ENCODE measurements at places on chromosomes 3 and 15.

DNA sequence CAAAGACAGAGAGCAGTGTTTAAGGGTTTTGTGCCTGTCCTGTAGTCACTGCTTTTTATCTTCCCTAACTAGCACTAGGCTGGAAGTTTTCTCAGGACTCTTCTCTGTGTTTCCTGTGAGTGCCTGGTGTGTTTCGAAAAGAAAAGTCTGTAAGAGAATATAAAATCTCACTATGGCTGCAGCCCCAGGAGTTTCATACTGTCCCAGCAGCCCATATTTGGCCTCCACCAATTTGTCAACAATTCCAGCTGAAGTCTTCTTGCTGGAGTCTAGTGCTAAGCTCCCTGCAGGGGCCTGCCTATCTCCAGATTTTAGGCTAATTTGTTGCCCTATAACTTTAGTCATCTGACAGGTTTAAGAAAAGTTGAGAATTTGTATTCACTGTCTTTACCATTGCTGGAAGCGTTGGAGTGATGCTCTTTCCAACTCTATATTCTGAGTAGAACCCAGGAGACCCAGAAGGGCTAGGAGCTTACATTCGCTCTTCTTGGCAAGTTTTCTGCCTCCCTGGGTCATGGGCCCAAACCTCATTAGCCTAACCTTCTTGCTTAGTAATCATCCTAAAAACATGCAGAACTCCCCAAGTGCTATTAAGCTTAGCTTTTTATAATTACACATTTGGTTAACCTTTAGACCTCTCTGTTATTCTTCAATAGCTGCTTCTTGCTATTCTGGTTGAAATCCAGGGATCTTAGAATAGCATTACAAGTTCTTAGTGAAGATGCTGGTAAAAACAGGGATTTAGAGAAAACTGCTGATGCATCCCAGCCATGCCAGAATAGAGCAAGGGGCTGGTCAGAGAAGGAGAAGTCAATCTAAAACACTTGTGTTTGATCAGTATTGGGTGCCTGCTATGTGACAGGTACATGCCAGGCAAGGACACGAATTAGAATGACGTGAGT, 283.1 kb downstream of the NEK10 start:
- no peak overlapping the region for H3K27ac ChIP-seq
- H3K36me3 ChIP-seq, result no peaks in the 10 kb centered on the region

GRCh38 chr3:129313665-129314385, 35.2 kb downstream of the HMCES start:
- no peaks in the 10 kb centered on the region for H3K27me3 ChIP-seq
- peaks cover 26% of the 10 kb centered on the region for H3K4me1 ChIP-seq
- peak overlapping the region; percentile 92 for H3K4me3 ChIP-seq
- H3K27ac ChIP-seq, result peak overlapping the region; percentile 45
- no peaks in the 10 kb centered on the region for H3K36me3 ChIP-seq

- no peaks in the 10 kb centered on the region for H3K36me3 ChIP-seq
- no peak for DNase-seq
- no peak overlapping the region for H3K4me3 ChIP-seq
- peak overlapping the region; percentile 59 for H3K27ac ChIP-seq
- peaks cover 12% of the 10 kb centered on the region for H3K4me1 ChIP-seq
Observed at GRCh38 chr3:122247825-122248185, 64.3 kb downstream of the CASR start.

GRCh38 chr3:80157546-80157945, 389.7 kb upstream of the ROBO1 start:
- H3K27ac ChIP-seq, result no peak overlapping the region
- no peaks in the 10 kb centered on the region for H3K4me1 ChIP-seq
- H3K27me3 ChIP-seq, result no peaks in the 10 kb centered on the region
- H3K36me3 ChIP-seq, result peaks cover 5% of the 10 kb centered on the region

DNA sequence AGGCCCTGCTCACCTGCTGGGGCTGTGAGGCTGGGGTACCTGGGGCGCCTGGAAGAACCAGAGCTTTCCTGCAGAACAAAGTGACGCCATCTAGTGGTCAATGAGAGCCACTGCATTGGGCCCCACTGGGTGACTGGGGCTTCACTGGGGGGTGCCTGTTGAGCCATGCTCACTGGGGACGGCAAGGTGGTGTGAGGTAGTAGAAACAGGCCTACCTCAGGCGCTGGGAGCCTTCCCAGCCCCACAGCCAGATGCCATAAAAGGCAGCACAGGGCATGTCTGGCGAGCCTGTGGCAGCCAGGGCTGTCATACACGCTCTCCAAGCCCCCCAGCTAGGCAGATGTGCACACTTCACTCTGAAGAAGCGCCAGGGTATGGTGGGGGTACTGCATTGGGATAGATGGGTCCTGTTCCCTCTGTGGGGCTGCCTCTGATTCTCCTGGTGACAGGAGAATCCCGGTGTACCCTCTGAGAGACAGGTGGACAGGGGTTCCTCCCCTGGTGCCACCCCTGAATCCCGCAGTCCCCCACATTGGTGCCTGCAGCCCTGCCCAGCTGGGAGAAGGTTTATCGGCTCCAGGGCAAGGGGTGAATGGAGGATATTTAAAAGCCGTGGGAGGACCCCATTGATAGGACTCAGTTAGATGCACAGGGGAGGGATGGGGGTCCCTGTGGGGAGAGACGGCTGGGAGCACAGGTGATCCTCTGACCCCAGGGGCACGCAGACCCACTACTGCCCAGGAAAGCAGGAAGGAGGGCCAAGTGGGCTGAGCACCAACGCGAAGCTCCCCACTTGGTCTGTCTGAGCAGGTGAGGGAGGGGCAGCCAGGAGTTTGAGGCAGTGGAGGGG, 178.8 kb downstream of the NSMCE3 start:
- no peak for DNase-seq
- peak overlapping the region; percentile 94 for H3K27ac ChIP-seq
- H3K36me3 ChIP-seq, result no peaks in the 10 kb centered on the region
- no peaks in the 10 kb centered on the region for H3K27me3 ChIP-seq

- peaks cover 20% of the 10 kb centered on the region for H3K27me3 ChIP-seq
- no peak overlapping the region for H3K4me3 ChIP-seq
- H3K36me3 ChIP-seq, result no peaks in the 10 kb centered on the region
- DNase-seq, result no peak
- peaks cover 4% of the 10 kb centered on the region for H3K4me1 ChIP-seq
Observed at GRCh38 chr3:13644341-13645117, 95.6 kb downstream of the FBLN2 start.

DNA sequence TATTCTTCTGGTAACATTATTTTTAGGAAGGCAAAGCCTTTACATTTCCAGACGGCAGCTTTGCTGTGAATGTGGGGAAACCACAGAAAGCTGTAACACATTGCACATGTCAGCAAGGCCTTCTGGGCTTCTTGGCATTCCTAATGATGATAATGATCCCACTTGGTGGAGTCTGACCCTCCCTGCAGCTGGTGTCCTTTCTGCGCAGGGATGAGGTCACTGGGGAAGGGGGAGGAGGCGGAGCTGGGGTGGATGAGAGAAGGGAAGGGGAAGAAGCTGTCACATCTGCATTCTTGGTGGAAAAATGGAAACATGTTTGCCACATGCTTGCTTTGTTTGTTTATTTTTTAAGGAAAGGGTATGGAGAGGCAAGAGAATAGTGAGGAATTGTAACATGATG, 68.6 kb downstream of the FILIP1L start:
- H3K36me3 ChIP-seq, result no peaks in the 10 kb centered on the region
- peaks cover 23% of the 10 kb centered on the region for H3K4me1 ChIP-seq
- no peak overlapping the region for H3K27ac ChIP-seq
- H3K4me3 ChIP-seq, result no peak overlapping the region
- no peaks in the 10 kb centered on the region for H3K27me3 ChIP-seq

GRCh38 chr15:36175186-36175740, 404.2 kb upstream of the CDIN1 start:
- no peaks in the 10 kb centered on the region for H3K27me3 ChIP-seq
- H3K27ac ChIP-seq, result no peak overlapping the region
- H3K4me3 ChIP-seq, result no peak overlapping the region
- no peaks in the 10 kb centered on the region for H3K36me3 ChIP-seq
- H3K4me1 ChIP-seq, result no peaks in the 10 kb centered on the region

GRCh38 chr15:39880718-39881387, 39.2 kb downstream of the GPR176 start:
- DNase-seq, result no peak
- H3K36me3 ChIP-seq, result no peaks in the 10 kb centered on the region
- peaks cover 3% of the 10 kb centered on the region for H3K27me3 ChIP-seq
- H3K4me3 ChIP-seq, result no peak overlapping the region

DNA sequence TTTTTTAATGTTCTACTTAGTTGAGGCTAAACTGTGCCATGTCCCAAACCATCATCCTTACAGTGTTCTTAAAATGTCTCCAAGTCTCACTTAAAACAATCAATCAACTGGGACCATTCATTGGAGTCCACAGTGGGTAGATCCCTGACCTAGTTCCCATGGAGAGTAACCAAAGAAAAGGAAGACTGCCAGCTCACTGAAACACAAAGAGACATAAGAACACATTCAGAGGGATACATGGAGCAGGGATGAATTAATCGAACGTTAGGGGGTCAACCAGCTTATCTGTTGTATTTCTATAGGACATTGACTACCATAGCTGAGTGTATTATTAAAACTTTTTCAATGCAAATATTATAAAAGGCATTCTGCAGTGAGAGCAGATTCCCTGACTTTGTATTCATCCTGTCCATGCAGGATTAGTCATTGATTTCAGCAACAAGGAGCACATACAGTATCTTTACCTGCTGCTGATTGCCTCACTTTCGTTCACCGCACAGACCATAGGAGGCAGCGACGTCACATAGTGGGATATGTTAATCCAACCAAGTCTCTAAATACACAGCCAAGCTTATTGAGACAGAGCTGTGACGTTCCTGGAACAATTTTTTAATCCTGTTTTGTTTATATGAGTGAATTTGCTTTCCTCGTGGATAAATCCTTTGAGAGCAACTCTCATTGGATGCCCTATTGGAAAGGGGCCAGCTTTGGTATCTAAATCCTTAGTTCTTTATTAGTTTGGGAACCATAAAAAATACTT, 364.9 kb upstream of the RBMS3 start:
- no peak overlapping the region for H3K4me3 ChIP-seq
- no peaks in the 10 kb centered on the region for H3K4me1 ChIP-seq
- no peak for DNase-seq
- H3K27me3 ChIP-seq, result no peaks in the 10 kb centered on the region
- no peak overlapping the region for H3K27ac ChIP-seq
- H3K36me3 ChIP-seq, result no peaks in the 10 kb centered on the region

GRCh38 chr3:499001-499761, 302.6 kb downstream of the CHL1 start:
- no peak overlapping the region for H3K4me3 ChIP-seq
- H3K36me3 ChIP-seq, result peaks cover 4% of the 10 kb centered on the region
- no peaks in the 10 kb centered on the region for H3K4me1 ChIP-seq

- peak within 1 kb of the TSS; percentile 39 for H3K4me3 ChIP-seq
- H3K27me3 ChIP-seq, result peaks cover 57% of the 10 kb centered on the region
- no peak within 1 kb of the TSS for H3K27ac ChIP-seq
- no peaks in the 10 kb centered on the region for H3K36me3 ChIP-seq
Observed at GRCh38 chr3:123448536-123449101, at the start of gene ADCY5. Gene ADCY5 (minus strand): TSS chr3:123449090. CDS start chr3:123448545, 545 bp downstream.

- DNase-seq, result no peak
- H3K36me3 ChIP-seq, result no peaks in the 10 kb centered on the region
- no peaks in the 10 kb centered on the region for H3K4me1 ChIP-seq
- no peak overlapping the region for H3K4me3 ChIP-seq
Observed at GRCh38 chr3:39879581-39879980, 70.2 kb downstream of the MYRIP start.

- H3K36me3 ChIP-seq, result no peaks in the 10 kb centered on the region
- H3K4me3 ChIP-seq, result no peak overlapping the region
- H3K27ac ChIP-seq, result no peak overlapping the region
Observed at GRCh38 chr3:165383381-165383780, 187.2 kb upstream of the SLITRK3 start.

DNA sequence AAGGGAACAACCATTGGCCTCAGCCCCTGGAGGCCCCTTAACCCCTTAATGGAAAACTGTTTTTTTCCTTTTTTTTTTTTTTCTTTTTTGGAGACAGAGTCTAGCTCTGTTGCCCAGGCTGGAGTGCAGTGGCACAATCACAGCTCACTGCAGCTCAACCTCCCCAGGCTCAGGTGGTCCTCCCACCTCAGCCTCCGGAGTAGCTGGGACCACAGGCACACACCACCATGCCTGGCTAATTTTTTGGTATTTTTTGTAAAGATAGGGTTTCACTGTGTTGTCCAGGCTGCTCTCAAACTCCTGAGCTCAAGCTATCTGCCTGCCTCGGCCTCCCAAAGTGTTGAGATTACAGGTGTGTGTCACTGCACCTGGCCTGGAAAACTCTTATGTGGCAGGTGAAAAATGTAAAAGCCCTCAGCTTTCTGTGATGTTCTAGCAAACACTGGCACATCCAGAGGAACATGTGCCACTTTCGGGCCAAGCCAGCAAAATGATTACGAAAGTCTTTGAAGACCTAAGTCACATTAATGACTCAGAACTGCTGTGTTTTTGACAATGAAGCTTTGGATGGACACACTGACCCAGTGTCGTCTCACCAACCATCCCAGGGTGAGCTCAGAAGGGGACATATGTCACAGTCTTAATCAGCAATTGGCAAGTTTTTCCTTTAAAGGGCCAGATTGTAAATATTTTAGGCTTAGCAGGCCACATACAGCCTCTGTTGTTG, 189.3 kb upstream of the TPM1 start:
- H3K4me1 ChIP-seq, result peaks cover 11% of the 10 kb centered on the region
- no peak overlapping the region for H3K4me3 ChIP-seq

DNA sequence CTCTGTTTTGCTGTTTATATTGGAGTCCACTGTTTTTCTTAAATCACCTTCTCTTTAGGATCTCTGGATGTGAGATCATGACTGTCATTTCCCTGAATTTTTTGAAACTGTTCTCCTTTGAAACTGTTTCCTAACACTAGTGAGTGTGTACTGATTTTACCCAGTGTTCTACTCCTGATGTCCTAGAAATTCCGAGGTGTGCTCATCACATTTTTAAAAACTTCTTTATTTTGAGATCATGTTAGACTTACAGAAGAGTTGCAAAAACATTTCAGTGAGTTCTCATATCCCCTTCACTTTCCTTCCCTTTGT, 292.6 kb downstream of the NFKBIZ start:
- H3K36me3 ChIP-seq, result no peaks in the 10 kb centered on the region
- H3K4me3 ChIP-seq, result no peak overlapping the region
- H3K27me3 ChIP-seq, result peaks cover 34% of the 10 kb centered on the region
- H3K4me1 ChIP-seq, result no peaks in the 10 kb centered on the region
- no peak for DNase-seq

- DNase-seq, result no peak
- no peak overlapping the region for H3K27ac ChIP-seq
- H3K4me1 ChIP-seq, result no peaks in the 10 kb centered on the region
- peaks cover 13% of the 10 kb centered on the region for H3K27me3 ChIP-seq
Observed at GRCh38 chr15:80811781-80812315, 32.7 kb downstream of the CEMIP start.

DNA sequence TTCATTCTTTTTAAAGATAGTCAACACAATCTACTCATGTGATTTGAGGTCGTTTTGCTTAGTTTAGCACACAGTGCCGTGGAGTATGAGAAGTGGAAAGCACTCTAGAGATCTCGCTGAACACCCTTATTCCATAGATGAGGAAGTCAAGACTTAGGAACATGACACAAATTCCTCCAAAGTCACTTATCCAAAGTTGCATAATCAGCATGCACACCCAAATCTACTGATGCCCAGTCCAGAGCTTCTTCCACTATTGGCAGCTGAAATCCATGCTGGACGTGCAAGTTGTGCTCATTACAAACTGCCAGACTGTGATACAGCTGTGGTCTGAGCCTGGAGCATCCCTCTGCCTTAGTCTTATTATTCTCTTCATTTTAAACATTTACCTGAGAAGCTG, 83.5 kb upstream of the ZNF280D start:
- no peaks in the 10 kb centered on the region for H3K36me3 ChIP-seq
- no peaks in the 10 kb centered on the region for H3K4me1 ChIP-seq
- H3K27ac ChIP-seq, result no peak overlapping the region
- no peak overlapping the region for H3K4me3 ChIP-seq

- no peak overlapping the region for H3K4me3 ChIP-seq
- no peak for DNase-seq
- no peak overlapping the region for H3K27ac ChIP-seq
- H3K4me1 ChIP-seq, result peaks cover 10% of the 10 kb centered on the region
Observed at GRCh38 chr3:132669256-132669777, 9.2 kb downstream of the UBA5 start.

Measured in natural killer cell treated with Interleukin-12 subunit alpha and Interleukin-12 subunit beta and Interleukin-15 and Interleukin-18, amount 100 ng/mL, for 72 hours (primary cell).